ENCODE measurements at places on chromosomes 7 and 10. TPM values are rescaled to one million over a fixed set of nuclear protein-coding genes. Genes with fewer than 3 reads are reported as not detected.

GRCh38 chr7:80721883-80722615 lies 83.6 kb downstream of the CD36 start:
- peak; percentile 87 for DNase-seq

DNA sequence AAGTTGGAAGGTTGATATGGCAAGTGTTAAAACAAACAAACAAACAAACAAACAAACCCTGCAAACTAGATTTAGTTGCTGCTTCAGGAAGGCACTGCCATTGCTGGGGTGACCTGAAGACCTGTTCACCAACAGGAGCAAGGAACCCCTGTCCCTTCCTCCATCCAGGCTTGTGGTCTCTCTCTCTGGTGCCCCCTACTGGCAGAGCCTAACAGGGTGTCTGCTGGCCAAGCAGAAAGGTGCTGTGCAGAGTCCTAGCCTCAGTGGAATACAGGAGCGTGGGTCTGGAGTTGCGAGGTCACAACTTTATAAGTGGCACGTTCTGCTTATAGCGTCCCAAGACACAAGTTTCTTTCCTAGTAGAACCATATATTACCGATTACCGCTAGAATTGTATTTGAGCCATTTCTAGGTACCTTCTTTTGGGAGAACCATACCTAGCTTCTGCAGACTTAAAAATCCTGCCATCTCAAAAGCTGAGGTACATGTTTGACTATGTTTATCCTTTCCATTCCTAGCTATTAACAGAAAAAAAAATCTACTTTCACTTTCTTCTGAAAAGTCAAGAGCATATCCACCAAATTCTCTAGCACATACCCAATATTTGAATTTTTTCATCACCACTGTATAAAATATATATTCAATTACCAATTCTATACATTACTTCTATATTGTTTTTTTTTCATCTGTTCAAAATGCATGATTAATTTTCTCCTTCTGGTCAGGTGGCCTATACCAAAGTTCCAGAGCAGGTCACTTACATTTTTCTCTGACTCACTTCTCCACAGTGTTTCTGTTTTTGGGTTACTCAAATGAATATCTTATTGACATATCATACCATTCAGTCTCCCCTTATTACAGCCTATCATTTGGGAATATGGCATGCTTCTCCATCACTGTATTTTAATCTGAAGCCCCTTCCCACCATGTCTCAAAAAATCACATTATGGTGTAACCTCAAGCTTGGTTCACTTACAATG lies 29.1 kb upstream of the CALD1 start:
- DNase-seq, result peak; percentile 51

- peak; percentile 60 for DNase-seq
These were observed 549.6 kb downstream of the HTR7 start for GRCh38 chr10:90308223-90308622.

DNA sequence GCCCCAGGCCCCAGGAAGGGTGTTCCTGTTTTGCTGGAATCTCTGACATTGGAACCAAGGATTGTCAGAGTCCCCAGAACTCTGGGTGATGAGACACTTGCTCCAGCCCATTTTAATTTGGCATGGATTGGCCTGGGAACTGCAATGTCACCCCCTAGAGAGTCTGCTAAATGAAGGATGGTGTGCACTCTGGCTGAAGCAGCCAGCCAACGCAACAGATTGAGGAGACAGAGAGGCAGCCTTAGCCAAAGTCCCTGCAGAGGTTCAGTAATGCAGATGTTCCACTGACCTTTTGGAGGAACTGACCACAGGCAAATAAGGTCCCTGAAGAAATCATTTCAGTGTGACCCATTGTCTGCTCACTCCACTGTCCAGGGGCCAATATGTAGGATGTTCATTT lies 13.4 kb downstream of the LRRC18 start:
- no peak for DNase-seq

DNA sequence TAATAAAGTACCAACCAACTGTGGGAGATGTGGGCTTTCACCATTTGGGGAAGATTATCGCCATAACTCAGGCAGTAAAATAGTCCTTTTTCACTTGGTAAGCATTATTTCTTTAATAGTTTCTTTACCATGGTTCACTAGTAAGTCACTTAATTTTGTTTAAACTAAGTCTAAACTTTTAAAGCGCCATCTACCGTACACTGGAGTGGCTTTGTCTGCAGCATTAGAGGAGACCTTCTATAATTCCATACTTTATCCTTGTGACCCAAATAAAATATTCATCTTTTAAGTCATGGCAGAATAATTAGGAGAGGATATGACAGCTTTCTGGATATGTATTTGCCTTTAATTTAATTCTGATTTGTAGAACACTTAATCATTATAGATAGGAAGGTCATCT lies 468.0 kb downstream of the MAGI2 start:
- DNase-seq, result no peak

- no peak for DNase-seq
These were observed 22.9 kb downstream of the PARP12 start for GRCh38 chr7:140039896-140040295.

DNA sequence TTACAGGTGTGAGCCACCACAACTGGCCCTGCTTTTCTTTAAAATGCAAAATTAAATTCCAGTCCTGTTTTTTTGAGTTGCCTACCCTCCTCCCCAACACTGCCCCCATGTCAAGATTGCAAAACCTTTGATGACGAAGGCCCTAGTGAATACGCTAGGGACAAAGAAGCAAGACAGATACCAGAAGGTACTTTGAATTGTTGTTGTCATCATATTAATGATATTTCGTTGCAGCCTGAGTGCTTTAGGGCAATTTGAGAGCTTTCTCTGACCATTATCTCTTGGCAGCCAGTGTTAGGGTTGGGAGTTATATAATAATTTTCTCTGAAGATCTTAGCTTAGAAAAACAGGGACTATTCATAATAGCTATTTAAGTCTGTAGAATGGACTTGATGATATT lies 7.1 kb downstream of the CCSER2 start:
- peak; percentile 69 for DNase-seq

DNA sequence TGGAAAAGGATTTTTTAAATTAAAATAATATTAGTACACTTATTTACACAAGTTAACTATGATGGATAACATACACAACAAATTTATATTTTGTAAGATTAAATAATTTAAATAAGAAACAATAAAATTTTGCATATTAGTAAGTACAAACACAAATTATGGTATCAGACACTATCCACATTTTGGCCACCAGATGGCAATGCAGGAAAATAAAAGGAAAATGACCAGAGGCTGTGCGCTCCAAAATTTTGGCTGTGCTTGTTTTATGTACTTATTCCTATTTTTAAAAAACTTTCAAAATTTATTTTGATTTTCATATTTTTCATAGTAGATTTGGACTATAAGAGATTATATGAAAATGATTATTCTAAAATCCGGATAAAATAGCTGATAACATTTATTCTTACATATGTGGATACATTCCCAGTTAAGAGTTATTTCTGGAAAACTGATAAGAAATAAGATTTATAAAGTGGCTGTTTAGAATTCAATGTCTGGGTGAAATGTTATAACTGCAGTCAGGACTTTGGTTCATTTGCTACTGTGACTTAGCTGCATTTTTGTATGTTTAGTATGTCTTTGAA lies 274.7 kb upstream of the HGF start:
- peak; percentile 72 for DNase-seq

- DNase-seq, result no peak
These were observed 238.6 kb downstream of the COBL start for GRCh38 chr7:51077987-51078370.

- DNase-seq, result peak; percentile 22
These were observed 358.7 kb downstream of the ELMO1 start for GRCh38 chr7:37089972-37090371.

DNA sequence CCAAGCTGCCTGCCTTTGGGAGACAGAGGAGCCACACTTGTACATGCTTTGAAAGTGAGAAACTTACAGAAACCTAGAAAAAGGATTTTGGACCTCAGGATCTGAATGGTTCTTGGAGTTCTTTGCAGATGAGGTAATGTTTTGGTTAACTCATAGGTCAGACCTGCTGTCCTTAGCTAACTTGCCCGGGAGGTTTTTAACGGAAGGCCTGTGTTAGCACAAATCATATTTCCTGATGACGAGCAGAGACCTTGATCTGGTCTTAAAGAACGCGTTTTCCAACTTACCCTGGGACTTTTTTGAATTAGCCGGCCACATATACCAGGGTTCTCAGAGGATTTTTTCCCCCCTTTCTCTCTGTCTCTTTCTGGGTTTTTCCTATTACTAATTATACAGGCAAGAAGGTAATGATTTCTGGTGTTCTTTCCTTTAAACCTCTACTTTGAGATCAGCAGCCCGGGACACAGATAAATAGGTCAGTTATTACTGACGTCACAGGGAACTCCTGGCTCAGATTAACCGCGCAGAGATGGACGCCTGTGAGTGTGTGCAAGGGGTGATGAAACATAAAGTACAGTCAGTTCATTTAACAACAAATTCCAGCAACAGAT lies 101.7 kb upstream of the KLF6 start:
- DNase-seq, result peak; percentile 96

GRCh38 chr10:21515361-21516241 lies 9.9 kb downstream of the SKIDA1 start:
- DNase-seq, result no peak

- peak; percentile 52 for DNase-seq
These were observed 25.9 kb upstream of the GALNT11 start for GRCh38 chr7:151999424-152000090.

- DNase-seq, result peak; percentile 51
These were observed 87.7 kb upstream of the PDK4 start for GRCh38 chr7:95684037-95684436.

DNA sequence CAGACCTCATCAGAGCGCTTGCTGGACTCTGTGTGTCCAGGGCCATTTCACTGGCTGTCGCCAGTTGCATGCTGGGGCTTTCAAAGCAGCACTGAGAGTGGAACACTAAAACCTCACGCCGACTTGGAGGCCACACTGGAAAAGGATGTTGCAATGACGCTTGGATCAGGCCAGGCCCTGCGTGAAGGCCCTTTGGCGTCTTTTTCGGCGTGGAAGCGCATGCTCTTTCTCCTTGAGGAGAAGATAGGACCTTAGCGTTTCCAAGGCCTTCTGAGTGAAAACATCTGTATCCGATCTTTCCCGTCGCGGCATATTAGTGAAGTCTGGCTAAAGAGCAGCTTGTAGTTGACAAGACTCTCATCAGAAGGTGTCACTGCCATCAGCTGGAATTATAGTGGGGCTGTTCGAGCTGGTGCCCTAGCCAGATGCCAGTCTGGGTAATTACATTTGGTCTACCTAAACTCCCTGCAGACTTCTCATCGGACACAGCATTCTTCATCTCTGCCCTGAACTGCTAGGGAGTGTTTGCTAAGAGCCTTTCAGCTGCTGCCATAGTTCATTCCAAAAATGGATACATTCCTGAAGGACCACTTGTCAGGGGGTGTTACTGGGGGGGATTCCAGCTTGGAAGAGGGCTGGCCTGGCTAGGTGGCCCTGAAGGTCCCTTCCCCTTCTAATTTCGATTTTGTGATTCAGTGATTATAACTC lies 167.7 kb upstream of the TCF7L2 start:
- DNase-seq, result no peak

DNA sequence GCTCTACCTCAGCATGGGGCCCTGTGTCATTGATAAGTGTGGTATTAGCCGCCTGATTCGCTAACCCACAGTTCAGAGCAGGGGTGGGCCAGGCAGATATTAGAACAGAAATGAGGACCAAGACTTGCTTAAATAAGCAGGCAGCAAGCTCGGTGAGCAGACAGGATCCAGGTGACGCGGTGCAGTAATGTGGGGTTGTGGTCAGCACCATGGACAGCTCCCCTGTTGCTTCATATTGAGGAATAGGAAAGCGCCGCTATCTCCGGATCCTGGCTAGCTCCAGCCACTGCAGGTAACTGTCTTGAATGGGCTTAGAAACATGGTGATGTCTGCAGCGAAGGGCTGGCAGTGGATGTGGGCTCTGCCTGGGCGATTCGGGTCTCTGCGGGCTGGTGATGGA lies 51.3 kb upstream of the GPR26 start:
- peak; percentile 34 for DNase-seq

GRCh38 chr7:147607157-147607800 lies 983.3 kb upstream of the C7orf33 start:
- DNase-seq, result no peak

- DNase-seq, result no peak
These were observed 9.4 kb downstream of the HHEX start for GRCh38 chr10:92699193-92699517.

DNA sequence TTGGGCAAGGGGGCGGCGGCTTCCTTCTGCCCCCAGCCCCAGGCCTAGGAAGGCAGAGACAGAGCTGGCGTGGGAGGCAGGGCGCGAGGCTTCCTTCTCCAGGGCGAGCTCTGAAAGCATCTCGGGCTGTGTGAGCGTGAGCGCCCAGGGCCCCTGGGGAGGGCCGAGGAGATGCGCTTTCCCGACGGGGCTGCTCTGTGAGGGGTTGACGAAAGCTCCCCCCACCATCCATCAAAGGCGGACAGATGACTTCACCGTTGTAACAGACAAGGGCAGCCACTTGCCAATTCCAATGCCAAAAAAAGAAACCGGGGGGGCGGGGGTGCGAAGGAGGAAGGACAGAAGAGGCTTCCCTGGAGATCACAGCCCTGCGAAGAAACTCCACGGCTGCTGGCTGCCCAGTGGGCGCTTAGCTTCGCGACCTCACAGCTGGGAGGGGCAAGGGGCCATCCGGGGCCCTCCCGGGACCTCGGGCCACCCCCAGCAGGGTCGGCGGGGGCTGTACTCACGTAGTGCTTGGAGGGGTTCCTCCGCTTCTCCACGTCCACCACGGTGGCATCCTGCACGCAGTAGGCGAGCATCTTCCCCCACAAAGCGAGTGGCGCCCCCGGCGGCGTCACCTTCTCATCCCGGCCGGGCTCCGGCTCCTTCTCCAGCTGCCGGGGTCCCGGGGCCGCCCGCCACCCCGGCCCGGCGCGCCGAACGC lies 537 bp downstream of the SH3PXD2A start:
- no peak for DNase-seq

GRCh38 chr10:97543025-97543546 lies 29.5 kb upstream of the ANKRD2 start:
- peak; percentile 92 for DNase-seq

GRCh38 chr10:69766161-69766910 lies 35.4 kb upstream of the COL13A1 start:
- DNase-seq, result no peak

DNA sequence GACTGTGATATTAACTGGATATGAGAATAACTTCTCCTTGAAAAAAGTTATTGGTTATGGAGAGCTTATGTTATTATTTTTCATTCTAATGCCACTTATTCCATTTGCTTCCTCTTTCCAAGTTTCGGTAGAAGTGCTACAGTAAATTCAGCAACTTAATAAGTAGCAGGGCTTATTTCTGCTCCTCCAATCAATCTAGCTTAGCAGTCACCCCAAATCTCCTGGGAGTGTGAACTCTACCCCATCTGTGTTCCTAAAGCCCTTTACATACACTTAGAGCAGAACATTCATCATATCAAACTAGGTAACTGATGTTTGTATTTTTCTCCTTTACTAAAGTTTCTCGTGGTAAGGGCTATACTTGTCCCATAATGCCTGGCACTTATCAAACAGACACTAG lies 8.7 kb downstream of the ARL3 start:
- DNase-seq, result no peak

The KLF14 gene
- total RNA-seq, result under 0.01 TPM

The PYROXD2 gene
- 10.8 TPM for total RNA-seq

The SPDYE16 gene
- not detected for total RNA-seq

The PLAU gene
- 111 TPM for total RNA-seq

The CYP26C1 gene
- not detected for total RNA-seq

The TEX36 gene
- not detected for total RNA-seq

The OPN4 gene
- not detected for total RNA-seq

The MYH16 gene
- not detected for total RNA-seq

The CLDN4 gene
- 0.86 TPM for total RNA-seq

The IDI2 gene
- total RNA-seq, result not detected

The GRID2IP gene
- not detected for total RNA-seq
